Dermis microvascular lymphatic vessel endothelial cell (primary cell): ENCODE measurements at places on chromosomes 13 and 19.

DNA sequence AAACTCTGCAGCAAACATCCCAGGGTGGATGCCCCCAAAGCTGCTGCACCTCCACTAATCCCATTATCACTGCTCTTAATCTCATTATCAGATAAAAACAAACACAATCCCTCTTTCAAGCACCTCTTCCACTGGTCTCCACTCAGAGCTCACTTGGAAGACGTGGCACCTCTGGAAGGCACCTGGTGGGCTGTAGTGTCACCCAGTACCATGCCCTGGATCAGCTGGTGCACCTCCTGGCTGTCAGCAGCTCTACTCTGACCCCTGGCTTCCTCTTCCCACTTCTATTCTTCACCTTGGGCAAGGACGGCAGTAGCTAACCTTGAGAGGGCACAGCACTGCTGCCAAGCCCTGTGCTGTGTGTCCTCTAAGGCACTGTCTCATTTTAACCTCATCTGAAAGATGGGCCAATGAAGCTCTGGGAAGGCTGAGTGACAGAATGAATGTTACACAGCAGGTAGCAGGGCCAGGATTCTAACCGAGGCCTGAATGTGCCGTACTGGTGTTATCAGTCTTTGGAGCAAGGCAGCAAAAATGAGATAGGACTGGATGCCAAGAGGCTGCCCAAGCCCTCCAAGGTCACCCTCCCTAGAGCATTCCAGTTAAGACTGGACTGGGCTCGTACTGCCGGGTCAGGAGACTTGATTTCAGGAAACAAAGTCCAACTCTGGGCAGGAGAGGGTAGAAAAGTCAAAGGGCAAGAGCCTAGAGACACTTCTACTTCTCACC, 7.4 kb downstream of the BRD4 start:
- no peak for DNase-seq

DNA sequence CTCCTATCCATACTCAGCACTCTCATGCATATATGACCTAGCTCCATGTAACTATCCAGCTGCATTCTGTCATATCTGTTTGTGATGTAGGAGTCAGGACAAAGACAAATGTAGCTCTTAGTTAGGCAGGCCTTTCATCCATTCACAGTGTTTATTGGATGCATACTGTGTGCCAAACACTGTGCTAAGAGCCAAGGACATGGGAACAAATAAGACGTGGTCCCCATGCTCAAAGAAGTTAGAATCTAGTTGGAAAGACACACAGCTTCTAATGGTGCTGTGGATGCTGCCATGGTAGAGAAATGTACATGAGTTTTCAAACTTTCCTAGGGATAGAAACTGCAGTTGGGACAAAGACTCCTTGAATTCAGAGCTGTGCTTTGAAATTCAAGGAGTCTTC, 31.7 kb upstream of the IL17D start:
- no peak for DNase-seq

- no peak for DNase-seq
Observed at GRCh38 chr13:44274771-44275205, 98.8 kb upstream of the SERP2 start.

- peak; percentile 22 for DNase-seq
Observed at GRCh38 chr19:46924874-46925547, 64.2 kb downstream of the ARHGAP35 start.

GRCh38 chr13:48738311-48738710, 84.6 kb downstream of the CYSLTR2 start:
- no peak for DNase-seq

DNA sequence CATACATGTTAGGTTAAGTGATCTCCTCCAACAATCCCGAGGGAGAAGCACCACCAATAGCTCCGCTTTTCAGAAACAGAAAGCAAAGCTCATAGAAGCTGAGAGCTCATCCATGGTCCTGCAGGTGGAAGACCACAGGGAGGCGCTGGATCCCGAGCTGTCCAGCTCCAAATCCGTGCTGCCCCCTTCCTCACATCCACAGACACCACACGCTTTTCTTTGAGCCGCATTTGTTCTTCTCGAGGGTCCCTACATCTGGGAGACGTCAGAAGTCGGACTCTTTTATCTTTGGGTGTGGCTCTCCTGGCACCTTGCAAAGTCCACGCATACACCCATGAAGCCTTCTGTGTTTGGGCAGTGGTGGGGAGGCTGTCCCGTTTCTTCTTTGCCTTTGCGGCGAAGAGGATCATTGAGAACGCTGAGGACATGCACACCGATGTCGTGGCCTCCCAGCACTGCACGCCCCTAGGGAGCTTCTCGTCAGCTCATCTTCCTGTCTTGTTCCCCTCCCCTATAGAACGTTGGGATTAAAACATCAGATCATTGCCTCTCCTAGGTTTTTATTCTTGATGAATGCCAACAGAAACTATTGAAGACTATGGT, 184.8 kb downstream of the TEX29 start:
- DNase-seq: no peak

GRCh38 chr19:4386041-4386782, 14.1 kb downstream of the SH3GL1 start:
- DNase-seq: no peak

DNA sequence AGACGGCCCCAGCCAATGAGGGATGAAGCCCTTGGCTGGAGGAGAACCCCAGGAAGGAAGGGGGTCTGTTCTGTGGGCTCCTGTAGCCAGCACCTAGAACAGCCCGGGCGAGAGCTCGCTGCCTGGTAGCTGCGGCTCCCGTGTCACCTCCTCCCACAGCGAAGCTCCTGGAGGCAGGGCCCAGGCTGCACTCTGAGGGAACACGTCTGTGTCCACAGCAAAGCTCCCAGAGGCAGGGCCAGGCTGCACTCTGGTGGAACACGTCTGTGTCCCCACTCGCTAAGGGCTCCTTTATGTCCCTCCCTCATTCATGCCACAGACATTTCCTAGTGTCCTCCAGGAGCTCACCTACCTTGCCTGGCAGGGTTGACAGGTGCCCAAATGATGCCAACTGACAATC, 8.4 kb downstream of the TRAPPC6A start:
- no peak for DNase-seq

DNA sequence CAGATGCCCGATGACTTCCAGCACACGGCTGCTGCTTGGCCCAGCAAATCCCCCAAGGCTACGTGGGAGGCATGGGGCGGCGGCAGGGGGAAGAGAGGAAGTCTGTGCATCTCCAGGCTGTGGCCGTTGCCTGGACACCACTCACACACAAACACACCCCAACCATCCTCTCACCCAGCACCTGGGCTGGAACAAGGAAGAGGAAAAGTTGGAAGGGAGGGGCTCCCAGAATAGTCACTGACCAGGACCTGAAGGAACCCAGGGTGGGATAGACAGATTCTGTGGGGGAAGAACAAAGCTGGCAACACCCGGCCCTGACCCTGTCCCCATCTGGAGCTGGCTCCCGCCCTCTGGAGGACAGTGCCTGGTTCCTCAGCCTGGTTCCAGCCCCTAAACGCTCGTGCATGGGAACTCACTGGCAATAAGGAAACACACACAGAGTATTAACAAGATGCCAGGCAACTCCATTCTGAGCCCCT, 11.2 kb downstream of the PPP6R1 start:
- peak; percentile 29 for DNase-seq

GRCh38 chr19:40693150-40693788, 2.8 kb upstream of the NUMBL start:
- no peak for DNase-seq

- no peak for DNase-seq
Observed at GRCh38 chr19:48398102-48398374, 4.6 kb downstream of the GRIN2D start.

DNA sequence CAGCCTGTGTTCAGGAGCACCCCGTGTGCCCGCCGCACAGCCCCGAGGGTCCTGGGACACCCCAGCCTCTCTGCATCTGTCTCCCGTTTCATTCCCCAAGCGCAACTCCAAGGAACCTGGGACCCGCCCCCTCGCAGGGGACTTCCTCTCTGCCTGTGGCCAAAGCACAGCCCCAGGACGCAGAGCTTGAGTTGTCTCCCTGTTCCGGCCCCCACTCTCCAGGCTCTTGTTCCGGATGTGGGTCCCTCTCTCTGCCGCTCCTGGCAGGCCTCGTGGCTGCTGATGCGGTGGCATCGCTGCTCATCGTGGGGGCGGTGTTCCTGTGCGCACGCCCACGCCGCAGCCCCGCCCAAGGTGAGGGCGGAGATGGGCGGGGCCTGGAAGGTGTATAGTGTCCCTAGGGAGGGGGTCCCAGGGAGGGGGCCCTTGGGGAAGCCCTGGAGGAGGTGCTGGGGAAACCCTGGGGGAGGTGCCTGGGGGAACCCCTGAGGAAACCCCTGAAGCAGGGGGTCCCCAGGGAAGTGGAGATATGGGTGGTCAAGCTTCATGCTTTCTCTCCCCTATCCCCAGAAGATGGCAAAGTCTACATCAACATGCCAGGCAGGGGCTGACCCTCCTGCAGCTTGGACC, 1.3 kb downstream of the HCST start:
- no peak for DNase-seq

- DNase-seq: no peak
Observed at GRCh38 chr19:15562861-15563260, 52.2 kb upstream of the CYP4F8 start.

GRCh38 chr13:82751206-82751605, 1131.1 kb downstream of the SLITRK1 start:
- DNase-seq: no peak

DNA sequence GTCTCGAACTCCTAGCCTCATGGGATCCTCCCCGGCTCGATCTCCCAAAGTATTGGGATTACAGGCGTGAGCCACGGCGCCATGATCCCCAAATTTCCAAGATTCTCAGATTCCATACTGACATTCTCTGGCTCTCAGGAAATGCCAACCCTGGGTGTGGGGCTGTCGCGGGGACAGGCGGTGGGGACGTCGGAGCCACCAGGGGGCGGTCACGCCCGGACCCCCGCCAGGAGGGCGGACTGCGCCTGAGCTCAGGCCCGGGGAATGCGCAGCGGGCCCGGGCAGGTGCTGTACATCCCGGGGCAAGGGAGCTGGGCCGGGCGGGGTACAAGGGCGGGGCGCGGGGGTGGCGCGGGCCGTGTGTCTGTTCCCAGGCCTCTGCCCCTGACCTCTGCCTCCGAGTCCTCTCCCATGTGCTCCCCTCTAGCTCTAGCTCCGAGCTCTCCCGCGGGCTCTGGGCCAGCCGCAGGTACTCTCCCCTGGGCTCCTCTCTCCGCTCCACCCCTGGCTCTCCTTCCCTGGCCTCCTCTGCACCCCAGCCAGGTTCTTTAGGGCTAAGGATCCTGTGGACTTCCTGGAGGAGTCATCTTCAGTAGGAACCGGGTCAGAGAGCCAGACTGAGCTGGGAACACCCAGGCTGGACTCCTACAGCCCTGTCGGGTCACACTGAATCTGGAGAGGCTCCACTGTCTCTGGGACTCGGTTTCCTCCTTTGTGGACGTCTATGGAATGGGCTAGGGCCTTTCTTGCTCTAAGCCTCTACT, 2.4 kb downstream of the PPP1R13L start:
- DNase-seq: peak; percentile 40

DNA sequence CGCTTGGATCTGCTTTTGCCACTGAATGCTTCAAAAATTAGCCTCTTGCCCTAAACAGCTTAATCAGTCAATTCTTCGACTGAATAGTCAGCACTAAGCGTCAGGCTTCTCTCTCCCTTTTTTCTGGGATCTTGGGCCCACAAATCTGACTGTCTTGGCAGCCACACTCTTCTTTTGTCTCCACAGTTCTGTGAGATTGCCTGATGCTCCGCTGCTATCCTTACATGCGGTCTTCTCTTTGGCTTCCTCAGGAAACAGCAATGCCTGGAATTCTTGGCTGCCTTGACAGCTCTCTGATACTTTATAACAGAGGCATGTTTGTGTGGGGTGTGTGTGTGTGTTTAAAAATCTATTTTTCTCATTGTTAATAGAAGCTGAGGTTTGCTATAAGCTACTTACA, 32.6 kb downstream of the ERCC5 start:
- DNase-seq: peak; percentile 21

DNA sequence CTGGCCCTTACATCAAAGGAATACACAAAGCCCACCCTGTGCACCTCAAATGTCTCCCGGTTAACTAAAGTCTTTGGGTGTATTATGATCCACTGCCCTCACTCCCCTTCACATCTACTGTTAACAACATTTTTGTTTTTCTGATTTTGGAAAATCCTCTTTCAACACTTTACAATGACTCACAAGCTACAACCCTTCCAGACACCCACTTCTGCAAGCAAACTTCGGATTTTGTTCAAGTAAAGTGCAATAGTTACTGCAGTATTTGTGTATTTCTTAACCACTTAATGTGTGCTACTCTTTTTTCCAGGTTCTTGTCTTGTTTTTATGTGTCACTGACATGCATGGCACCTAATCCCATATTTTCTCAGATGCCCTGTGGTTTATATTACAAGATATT, 101.1 kb downstream of the EDNRB start:
- DNase-seq: no peak

GRCh38 chr13:79780240-79780639, 299.3 kb downstream of the NDFIP2 start:
- no peak for DNase-seq

GRCh38 chr19:48668761-48669160, 4.1 kb downstream of the NTN5 start:
- DNase-seq: no peak

DNA sequence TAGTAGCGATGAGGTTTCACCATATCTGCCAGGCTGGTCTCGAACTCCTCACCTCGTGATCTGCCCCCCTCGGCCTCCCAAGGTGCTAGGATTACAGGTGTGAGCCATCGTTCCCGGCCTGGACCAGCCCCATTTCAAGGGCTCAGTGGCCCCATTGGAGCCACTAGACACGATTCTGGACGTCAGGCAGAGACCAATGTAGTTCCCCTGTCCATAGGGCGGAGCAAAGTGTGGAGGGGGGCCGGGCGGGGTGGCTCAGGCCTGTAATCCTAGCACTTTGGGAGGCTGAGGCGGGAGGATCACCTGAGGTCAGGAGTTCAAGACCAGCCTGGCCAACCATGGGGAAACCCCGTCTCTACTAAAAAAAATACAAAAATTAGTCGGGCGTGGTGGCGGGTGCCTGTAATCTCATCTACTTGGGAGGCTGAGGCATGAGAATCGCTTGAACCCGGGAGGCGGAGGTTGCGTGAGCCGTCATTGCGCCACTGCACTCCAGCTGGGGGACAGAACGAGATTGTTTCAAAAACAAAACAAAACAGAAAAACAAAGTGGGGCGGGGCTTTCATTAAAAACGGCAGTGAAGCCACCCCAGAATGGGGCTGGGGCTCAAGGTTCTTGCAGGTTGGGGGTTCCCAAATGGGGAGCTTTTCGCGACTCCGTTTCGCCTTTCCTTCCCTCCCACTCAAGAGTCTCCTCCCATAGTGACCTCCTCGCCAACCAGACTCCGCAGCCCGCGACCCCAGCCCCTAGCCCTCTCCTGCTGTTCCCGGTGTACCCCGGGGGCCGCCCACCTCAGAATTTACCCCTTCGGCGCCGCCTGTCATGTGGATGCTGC, 758 bp upstream of the TECR start:
- no peak for DNase-seq
